ENCODE measurements at places on chromosomes 11 and 22.
A peak's percentile ranks its signal among the peaks of the same experiment; 100 is the strongest.

- DNase-seq: peak; percentile 1
These were observed 412.3 kb downstream of the BRD1 start for GRCh38 chr22:49415151-49415951.

GRCh38 chr11:102177126-102177525 lies 66.9 kb downstream of the YAP1 start:
- DNase-seq: no peak

GRCh38 chr11:92888696-92889095 lies 80.8 kb upstream of the MTNR1B start:
- DNase-seq: no peak

GRCh38 chr11:74232311-74232950 lies 61.3 kb downstream of the PPME1 start:
- DNase-seq: no peak

DNA sequence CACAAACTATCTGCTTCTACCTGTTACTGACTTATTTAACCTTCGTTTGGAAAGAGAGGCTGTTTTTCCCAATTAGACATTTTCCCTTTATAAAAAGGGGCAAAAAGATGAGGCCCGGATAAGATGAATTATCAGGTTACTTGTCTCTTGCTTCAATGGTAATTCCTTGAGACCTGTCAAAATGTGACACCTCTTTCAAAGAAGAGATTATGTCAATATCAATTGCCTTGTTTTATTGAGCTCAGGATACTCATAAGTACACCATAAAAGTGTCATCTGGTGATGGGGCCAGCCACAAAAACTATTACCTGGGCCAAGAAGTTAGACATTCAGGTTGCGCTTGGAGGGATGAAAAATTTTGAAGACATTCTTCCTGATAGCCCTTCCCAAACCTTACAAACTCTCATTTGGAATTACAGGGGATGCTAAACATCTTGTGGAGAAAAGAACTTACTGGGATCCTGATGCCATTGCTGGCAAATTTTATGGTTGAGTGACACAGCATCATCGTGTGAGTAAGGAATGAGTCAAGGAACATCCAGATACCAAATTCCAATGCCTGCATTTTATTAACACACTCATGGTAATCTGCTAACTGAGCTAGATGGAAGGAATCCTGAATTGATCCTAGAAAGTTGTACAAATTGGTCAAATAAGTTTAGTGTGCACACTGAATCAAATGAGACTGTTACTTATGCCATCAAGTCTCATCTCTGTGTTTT lies 1071.2 kb downstream of the LRRC4C start:
- no peak for DNase-seq

- DNase-seq: no peak
These were observed 273.9 kb downstream of the RAB38 start for GRCh38 chr11:87901341-87901740.

GRCh38 chr11:120210626-120211521 lies at the start of gene OAF:
TSS of gene OAF (plus strand) at chr11:120211032. CDS start at chr11:120211280, 248 bp downstream.
- DNase-seq: peak; percentile 34

DNA sequence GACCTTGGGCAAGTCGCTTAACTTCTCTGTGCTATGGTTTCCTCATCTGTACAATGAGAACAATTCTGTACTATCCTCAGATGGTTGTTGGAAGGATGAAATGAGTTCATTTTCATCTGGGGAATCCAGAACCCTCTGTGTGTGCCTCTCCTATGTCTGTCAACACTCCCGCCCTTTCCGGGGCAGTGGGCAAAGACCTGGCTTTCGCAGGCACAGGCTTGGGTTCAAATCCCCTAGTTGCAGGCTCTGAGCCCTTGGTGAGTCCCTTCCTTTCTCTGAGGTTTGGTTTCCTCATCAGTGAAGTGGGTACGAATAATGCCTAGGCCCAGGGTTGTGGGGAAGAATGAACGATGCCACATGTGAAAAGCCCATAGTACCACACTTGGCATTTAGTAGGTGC lies 6.0 kb downstream of the PNPLA5 start:
- no peak for DNase-seq

DNA sequence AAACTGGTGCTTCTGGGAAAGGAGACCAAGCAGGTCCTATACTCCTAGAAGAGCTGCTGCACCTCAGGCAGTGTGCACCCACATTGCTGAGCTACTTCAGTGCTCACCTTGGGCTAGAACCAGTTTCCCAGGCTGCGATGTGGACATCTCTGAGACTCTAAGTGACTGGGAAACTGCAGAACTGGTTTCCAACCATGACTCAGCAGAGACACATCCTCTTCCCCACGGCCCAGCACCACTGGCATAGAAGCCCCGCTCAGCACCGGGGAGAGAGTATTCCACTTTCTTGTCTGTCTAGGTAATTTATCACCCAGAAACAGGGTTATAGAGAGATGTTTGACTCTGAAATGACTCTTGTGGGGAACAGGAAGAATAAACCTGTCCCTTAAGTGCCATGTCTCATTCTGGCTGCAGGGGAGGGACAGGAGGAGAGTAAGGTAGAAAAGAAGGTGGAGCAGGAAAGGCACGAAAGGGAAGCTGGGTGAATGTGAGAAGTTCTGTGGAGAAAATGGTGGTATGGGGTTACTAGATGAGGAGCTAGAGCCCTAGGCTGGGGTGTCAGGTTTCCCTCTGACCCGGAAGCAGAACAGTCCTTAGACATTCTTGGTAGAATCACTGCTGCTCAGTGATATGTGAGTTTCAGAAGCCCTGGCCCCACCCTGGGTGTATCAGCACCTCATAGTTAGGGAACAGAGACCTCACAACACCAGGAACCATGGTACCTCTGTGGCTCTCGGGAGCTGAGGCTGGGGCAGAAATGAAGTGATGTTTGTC lies 340.4 kb upstream of the NCAM1 start:
- no peak for DNase-seq

DNA sequence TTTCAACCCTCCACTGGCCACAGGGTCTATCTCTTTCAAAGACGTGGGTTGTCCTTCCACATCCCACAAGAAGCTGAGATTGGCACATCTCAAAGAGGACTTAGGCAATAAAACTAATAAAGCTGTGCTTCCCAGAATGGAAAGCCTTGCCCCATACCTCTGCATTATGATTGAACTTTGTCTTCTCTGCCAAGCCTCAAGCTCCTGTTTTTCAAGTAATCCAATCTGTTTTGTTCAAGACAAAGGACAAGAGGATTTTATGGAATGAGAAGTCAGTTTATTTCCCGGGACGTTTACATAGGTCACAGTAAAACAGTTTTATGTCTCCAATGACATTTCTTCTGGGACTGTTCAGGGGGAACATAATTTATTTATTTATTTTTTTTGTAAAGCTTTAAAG lies 108.4 kb downstream of the GALNT18 start:
- DNase-seq: no peak

DNA sequence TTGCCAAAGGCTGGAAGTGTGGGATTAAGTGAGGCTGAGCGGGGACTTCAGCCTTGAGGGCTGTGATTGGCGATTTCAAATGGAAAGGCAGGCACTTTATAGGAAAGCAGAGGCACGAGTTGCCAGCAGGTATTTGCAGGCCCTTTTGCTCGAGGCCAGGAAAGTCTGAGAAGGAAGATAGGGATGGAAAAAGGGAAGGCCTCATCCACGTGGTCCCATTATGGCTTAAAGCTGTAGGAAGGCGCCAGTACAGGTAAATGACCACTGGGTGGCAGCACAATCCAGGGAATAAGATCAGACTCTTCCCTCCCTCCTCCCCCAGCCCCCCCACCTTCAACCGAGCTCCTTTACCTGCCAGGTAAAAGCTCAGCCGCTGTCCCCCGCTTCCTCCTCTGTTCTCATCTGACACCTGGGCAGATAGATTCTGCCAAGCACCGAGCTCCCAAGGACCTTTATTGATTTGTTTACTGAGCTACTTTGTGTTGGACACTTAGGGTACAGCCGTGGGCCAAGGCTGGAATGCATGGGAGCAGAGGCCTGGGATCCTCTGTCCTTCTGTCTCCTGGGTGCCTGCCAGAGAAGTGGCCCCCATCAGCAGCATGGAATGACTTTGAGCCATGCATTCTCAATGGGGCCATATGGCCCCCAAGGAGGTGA lies 7.5 kb downstream of the P2RX3 start:
- DNase-seq: peak; percentile 74

- no peak for DNase-seq
These were observed 10.1 kb downstream of the C22orf23 start for GRCh38 chr22:37943136-37943824.

DNA sequence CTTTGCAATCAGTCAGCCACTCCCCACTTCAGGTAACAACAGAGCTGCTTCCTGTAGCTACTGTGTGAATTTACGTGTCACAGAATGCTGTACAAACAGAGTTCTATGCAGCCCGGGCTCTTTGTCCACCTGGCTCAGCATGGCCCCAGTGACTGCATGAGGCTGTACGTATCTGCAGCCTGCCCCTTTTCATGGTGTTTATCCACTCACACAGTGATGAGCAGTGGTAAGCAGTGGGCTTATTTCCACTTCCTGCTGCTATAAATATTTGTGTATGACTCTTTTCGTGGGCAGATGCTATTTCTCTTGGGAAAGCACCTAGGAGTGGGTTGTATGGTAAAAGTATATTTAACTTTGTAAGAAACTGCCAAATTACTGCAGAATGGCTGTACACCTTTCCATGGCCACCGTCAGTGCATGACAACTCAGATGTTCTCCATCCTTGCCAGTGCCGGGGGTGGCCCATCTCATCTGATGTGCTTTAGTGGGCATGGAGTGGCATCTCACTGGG lies 43.3 kb downstream of the MYEOV start:
- peak; percentile 18 for DNase-seq

- DNase-seq: no peak
These were observed 77.2 kb upstream of the PPARA start for GRCh38 chr22:46072981-46073682.

DNA sequence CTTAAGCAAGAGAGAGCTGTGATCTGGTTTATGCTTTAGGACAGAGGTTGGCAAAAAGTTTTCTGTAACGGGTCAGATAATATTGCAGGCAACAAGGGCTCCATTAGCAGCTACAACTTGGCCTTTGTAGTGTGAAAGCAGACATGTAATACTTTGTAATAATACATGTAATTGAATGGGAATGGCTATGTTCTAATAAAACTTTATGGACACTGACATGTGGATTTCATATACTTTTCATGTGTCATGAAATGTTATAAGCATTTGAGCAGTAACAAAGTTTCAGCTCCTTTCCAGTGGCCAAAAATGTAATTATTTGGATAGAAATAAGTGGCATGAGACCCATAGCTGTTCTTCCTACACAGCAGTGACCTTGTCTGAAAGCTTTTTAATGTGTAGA lies 3.1 kb downstream of the DYNC2H1 start:
- DNase-seq: no peak

DNA sequence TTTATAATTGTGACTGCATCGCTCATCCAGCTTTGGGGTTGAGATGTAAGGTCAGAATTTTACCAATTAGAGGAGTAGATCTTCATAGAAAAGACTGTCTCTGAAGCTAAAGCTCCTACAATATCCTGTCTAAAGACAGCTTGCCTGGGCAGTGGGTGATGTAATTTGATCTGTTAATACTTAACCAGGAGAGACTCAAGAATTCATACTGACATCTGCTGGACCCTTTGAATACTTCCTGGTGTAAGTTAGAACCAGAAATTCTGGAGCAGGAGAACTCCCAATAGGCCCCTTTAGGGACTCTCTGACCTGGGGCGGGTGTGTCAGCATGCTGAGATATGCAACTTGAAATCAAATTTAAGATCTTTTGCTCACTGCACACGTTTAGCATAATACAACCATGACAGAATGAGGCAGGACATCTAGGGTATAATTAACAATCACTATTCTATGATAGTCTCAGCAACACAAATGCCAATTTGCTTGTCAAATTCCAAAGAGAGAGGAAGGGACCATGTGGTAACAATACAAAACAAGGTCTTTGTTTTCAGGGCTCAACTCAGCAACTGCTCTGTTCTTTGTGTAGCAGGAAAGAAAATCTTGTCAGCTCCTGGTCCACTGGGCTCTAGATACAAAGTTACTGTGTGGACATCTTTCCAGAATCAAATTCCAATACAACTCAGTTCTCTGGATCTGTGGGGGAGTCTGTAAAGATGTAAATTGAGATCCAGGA lies 143.9 kb downstream of the INSC start:
- peak; percentile 87 for DNase-seq

DNA sequence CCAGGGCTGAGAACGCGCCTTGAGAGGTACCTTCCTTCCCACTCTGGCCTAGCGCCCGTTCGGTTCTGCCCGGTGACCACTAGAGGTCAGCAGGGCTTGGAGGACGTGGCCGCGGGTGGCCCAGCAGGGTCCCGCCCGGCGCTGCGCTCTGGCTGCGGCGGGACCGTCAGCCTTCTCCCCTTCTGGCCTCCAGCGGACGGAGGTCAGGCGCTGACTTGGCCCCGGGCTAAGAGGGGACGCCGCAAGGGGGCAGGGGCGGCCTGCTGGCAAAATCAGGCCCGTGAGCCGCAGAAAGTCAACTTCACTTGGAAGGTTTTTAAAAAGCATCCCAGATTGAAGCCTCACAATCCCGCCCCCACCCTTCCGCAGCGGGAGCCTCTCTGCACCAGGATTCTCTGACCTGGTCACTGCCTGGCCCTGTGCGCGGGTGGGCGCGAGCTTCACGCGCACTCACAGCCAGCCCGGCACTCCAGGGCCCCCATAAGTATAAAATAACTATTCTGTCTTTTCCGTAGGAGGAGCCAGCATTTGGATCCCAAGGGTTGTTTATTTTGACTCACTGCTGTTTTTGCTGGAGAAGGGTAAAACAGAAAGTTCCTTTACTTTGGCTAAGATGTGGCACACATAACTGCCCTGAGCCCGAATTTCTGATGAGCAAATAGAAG lies 23.2 kb upstream of the ZBTB16 start:
- DNase-seq: peak; percentile 46

GRCh38 chr11:115266066-115266639 lies 238.1 kb downstream of the CADM1 start:
- no peak for DNase-seq

DNA sequence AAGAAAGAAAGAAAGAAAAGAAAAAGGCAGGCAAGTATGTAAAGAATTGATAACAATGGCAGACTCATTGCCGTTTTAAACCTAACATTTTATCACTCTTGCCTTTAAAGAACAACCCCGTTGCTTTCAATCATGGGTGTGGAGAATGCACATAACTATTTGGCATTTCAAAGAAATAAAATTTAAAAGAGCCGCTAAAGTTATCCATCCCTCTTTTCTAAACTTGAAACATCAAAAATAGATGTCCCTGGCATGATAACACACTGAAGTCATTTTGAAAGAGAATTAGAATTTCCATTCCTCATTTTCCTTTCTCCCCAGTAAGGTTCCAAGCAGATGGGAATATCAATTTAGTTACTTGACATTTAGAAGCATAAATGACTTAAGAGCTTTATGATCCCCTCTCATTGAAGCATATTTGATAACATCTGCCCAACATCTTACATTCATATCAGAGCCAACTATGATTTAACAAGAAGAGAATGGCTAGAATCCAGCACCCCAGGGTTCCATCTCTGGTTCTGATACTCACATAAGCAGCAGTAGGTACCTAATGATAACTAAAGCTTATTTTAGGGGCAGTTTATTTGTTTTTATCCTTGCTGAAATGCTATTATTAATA lies 529.6 kb upstream of the LRRC4C start:
- DNase-seq: no peak
